Fibroblast of upper back skin (primary cell): ENCODE measurements at places on chromosomes 4 and X.
A peak's percentile ranks its signal among the peaks of the same experiment; 100 is the strongest.

- peak; percentile 26 for DNase-seq
These were observed 67.7 kb upstream of the FAM9A start for GRCh38 chrX:8868906-8869305.

GRCh38 chr4:69920874-69921273, 10.0 kb upstream of the CSN1S1 start:
- no peak for DNase-seq

DNA sequence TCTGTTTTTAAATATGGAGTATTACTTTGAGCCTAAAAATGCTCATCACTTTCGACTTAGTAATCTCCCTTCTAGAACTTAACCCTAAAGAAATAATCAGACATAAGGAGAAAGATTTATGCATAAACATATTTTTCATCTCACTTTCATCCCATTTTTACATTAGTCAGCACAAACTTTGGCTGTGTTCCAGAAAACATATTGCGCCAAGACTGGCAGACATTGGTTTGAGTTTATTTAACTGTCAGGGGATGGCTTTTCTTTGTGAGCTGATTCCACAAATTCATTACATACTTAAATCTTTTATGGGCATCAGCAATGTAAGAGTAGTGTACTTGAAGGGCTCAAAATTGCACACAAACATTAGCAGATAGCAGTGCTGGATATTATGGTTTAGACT, 23.7 kb downstream of the MAOA start:
- DNase-seq, result no peak

DNA sequence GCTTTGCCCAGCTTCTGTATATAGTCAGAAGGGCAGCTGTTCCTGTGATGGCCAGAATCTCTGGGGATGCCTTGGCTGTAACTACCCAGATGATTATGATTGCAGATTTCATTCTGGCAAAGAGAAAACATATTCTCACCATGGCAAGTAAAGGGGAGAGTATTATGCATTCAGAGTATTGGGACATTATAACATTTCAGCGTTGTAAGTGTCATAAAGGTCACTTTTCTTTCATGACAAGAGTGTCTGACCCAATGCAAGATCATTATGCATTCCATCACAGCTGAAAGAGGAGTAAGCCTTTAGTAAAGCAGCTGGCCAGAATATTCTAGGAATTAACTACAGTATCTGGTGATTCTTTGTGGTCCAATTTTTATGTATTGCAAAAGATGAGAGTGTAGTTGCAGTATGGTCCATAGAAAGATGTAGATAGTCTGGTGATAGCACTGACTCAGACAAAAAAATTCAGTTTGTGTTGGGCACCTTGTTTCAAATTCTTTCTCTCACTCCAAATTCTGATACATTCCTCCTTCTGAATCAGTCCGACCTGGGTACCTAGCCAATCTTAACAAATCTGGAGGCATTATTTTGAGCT, 2366.3 kb downstream of the PCDH7 start:
- peak; percentile 86 for DNase-seq

DNA sequence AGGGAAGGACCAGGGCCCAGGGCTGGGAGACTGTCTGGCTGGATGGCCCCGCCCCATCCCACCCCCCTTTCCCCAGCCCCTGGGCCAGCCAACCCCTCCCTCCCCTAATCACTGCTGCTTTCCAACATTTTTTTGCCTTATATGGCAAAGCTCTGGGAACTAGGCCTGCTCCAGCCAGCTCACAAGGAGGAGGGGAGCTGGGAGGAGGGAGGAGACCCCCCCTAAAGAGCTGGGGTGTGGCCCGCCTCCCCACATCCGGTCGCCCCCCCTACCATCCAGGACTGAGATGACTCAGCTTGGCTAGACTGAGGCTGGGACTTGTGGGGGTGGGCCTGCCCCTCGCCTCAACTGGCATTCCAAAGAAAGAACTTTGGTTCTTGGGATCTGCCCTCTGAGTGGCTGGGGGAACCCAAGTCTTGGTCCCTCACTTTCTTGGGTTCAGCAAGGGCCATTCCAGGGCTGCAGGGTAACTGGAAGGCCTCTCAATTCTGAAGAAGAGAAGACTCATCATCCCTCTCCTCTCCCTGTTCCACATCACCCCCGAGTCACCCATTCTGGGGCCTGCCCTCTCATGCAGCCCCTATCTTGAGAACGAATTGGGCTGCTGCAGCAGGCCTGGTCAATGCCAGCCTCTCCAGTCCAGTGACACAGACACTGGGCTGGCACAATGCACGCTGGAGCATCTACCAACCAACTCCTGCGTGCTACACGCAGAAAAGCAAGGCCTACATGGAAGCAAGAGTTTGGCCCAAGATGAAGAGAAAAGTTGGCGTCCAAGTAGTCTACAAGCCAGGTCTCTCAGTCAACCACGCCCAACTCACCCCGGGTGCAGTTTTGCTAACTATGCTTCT, 4.8 kb downstream of the FLNA start:
- DNase-seq, result peak; percentile 96

- peak; percentile 91 for DNase-seq
These were observed at the start of gene DCLK2 for GRCh38 chr4:150078041-150078578. DCLK2 (plus strand) TSS chr4:150078445; CDS start chr4:150079028, 583 bp downstream.

DNA sequence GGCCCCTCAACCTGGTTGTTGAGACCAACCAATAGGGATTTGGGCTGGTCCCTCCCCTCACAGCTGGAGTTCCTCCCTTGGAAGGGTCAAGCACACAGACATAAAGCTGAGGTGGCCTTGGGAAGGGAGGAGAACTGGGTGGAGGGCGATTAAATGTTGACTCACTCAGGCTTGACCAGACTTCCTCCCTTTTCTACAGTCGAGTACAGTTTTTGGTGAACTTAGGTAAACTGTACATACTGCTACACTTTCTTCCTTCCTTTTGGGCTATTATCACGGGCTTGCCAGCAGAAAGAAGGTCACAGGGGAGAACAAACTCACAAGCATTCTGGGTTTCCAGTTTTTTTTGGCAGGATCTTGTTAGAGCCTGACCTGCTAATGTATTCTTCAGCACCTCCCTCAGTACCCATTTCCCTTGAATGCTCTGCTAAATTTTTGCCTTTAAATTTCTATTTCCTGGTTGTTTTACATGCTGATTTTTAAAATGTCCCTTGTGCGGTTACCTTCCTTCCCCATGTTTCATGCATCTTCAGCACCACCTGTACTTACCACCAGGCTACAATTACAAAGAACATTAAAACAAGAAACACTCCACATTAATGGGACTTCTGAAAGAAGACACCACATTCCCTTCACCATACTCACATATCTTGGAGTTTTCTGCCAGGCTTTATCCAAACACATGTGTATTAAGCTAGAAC, 135.2 kb upstream of the RASGEF1B start:
- DNase-seq, result no peak

- no peak for DNase-seq
These were observed 26.1 kb downstream of the GPR174 start for GRCh38 chrX:79170476-79171035.

DNA sequence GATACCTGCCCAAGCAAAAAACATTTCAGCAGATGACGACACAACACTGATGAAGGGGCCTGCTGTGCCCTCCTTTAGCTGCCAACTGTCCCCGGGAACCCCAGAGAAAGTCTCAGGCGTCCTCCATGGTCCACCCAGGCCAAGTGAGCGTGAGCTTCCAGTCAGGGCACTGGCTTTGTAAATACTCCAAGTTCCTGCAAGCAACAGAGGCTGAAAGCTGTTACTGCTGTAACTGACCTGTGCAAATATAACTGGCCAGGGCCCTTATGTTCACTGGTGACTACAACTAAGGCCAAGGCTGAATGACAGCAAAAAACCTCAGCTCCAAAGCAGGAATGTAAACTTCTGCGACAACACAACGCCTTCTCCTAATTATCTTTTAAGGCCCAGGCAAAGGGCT, 8.2 kb downstream of the WDR1 start:
- no peak for DNase-seq

GRCh38 chrX:17689971-17690409, 47.3 kb upstream of the SCML1 start:
- DNase-seq, result peak; percentile 85

DNA sequence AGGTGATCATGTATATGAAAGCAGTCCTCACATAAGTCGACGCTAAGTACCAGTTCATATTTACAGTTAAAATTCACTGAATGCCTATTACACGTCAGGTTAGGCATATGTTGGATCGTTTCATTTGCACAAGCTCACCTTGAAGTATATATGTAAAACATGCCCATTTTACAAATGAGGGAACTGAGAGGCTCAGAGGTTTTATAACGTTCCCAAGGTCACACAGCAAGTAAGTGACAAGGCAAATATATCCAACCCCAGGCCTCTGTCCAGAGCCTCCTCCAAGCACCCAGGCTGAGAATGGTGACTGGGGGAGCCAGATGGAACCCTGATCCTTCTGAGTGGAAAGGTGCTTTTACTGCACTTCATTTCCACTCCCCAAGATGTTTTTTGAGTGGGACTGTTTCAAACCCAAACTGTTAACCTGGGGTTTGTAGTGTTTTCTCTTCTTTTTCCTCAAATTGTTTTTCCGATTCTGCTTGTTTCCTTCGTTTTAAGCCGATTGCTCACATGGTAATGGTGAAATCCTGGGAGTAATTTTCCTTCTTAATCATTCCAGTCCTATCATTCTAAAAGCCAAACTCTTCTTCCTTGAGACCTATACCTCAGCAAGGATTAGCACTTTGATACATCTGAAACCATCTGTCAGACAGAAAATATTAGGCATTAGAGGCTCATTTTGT, 791 bp downstream of the SMIM20 start:
- no peak for DNase-seq

DNA sequence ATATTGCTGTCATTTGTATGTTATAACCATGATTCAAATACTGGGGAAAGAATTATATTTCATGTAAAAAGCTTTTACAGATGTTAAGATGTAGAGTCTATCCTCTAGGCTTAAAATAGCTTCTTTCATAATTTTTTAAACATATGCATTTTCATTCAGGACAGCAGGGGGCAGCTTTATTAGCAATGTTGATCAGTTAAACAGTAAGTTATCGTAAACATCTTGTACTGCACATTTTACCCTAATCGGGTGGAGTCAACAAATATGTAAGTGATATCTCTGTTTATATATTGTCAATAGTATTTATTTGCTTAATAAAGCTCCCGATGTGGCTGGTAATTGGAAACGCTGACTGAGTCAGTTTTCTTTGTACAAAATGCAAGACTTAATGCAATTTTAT, 142.5 kb upstream of the MED14 start:
- DNase-seq, result peak; percentile 38

GRCh38 chr4:1226144-1226481, 22.8 kb downstream of the CTBP1 start:
- DNase-seq, result no peak

DNA sequence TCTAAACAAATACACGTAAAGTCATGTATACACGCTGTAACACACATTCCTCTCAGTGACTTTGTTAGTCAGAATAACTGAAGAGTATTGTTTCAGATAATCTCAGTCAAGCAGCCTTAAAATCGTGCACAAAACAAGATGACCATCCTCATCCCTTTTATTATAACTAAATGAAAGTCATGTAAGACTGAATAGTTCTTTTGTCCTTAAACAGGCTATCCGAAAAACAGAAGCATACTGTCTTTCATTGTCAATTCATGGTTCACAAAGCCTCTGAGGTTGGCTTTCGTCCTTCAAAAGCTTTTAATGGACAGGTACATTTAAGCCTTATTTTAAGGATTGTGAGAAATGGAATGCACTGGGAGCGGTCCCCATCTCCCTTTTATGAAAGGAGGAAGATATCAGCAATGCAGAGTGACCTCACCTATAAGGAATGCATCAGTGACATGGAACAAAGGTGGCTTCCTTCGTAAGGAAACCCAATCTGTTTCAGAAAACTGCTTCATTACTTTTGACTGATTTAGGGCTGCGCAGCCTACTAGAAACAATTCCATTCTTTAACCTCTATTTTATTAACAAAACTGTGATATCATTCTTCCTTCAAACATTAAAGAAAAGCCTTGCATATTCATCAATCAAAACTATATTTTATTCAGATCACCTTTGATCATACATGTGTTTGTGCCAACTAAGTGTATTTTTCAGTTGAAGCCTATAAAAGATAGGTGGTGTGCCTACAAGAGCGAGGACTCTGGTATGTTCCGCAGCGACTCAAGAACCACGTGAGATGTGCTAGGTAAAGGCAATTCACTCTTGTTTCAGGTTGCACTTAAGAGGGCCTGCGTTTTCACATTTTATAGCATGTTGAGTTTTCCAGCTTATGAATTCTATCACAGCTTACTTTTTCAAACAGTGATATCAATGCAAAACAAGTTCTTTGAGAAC, 19.2 kb downstream of the SH3RF1 start:
- peak; percentile 12 for DNase-seq

DNA sequence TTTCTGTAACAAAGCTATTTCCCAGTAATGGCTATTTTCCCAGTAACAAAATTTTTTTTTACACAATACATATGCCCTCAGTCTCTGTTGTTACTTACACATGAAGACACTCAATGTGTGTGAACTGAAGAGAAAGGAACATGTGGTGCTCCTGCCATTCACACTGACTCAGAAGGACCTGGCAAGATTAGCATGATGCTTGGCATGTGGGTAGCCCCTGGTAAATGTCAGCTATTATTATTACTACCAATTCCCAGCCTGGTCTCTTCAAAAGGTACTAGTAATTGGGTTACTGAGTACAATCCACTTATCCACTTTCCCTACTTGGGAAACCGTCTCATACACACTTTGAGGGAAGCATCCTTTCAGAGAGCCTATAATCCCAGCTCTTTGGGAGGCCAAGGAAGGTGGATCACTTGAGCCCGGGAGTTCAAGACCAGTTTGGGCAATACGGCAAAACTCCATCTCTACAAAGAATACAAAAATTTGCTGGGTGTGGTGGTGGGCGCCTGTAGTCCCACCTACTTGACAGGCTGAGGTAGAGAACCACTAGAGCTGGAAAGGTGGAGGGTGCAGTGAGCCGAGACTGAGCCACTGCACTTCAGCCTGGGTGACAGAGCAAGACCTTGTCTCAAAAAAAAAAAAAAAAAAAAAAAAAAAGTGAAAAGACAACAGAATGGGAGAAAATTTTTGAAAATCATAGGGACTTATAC, 14.6 kb downstream of the RBBP7 start:
- no peak for DNase-seq

DNA sequence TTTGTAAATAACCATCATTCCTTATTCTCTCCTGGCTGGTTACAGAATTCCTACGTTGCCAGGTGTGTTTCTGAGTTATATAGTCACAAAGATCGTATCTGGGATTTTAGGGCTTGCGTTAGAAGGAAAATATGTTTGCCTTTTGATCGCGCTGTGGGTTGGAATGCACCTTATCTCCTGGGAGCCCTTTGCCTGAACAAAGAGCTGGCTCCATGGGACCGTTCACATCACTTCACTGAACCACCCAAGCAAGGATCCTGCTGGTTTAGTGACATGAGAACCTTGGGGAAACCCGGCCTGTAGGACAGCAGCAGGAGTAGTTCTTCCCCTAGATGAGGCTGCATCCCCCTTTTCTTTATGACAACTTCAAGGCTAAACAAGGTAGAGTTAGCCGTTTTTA, 51.6 kb downstream of the RS1 start:
- no peak for DNase-seq

- DNase-seq, result peak; percentile 67
These were observed 28.4 kb downstream of the GUCY1B1 start for GRCh38 chr4:155787113-155787710.

DNA sequence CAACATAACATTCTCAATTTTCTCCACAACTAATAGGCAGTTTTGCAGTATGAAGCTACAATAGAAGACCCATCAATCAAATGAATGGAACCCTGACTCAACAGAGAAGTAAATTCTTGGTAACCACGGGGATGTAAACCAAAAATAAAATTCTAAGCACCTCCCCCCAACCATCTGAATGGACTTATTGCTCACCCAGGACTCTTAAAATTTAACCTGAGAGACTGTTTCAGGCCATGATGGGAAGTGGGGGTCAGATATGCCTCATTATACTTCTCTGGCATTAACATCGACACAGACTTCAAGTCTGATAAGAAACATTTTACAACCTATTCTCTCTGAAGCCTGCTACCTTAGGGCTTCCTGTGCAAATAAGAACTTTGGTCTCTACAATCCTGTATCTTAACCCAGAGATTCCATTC, 620.9 kb downstream of the TLL1 start:
- peak; percentile 75 for DNase-seq
